Naive thymus-derived CD8-positive, alpha-beta T cell (primary cell): ENCODE measurements at places on chromosomes 7 and 10.

DNA sequence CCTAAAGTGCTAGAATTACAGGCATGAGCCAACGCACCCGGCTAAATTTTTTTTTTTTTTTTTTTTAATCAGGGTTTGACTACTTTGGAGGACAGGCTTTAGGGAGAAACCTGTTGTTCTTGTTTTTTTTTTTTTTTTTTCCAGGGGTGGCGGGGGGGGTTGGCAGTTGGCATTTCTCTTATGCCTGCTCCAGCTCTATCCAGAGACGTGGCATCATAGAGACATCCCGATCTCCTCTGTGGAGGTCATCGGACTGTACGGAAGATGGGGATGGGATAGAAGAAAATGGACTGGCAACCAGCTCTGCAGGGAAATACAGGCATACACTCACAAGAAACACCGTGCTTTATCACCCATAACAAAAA is 130.8 kb downstream of the PRPF18 start:
- H3K27ac ChIP-seq, result no peak overlapping the region
- H3K4me3 ChIP-seq, result peak overlapping the region; percentile 85
- no peaks in the 10 kb centered on the region for H3K36me3 ChIP-seq
- no peak for DNase-seq
- H3K27me3 ChIP-seq, result no peaks in the 10 kb centered on the region

- no peak for DNase-seq
- H3K27me3 ChIP-seq, result peaks cover 2% of the 10 kb centered on the region
- no peak overlapping the region for H3K27ac ChIP-seq
- H3K4me1 ChIP-seq, result no peaks in the 10 kb centered on the region
These were observed 448.5 kb upstream of the MKI67 start for GRCh38 chr10:128574581-128575210.

GRCh38 chr7:713488-714230 is 12.8 kb upstream of the DNAAF5 start:
- peak overlapping the region; percentile 93 for H3K27ac ChIP-seq
- peaks cover 30% of the 10 kb centered on the region for H3K4me1 ChIP-seq
- H3K27me3 ChIP-seq, result no peaks in the 10 kb centered on the region

DNA sequence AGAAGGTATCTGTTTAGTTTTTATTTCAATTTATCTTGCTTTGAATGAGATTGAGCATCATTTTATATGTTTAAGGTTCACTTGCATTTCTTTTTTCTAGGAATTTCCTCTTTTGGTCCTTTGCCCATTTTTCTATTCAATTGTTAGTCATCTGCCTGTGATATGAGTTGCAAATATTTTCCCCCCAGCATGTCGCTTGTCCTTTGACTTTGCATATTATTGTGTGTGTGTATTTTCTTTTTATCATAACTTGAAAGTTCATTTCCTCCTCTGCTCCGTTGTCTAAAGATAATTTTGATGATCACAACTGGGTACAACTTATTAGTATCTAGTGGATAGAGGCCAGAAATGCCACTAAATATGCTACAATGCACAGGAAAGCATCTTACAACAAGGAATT is 132.7 kb upstream of the MDFIC start:
- H3K4me1 ChIP-seq, result no peaks in the 10 kb centered on the region
- H3K27ac ChIP-seq, result no peak overlapping the region
- peaks cover 8% of the 10 kb centered on the region for H3K27me3 ChIP-seq
- DNase-seq, result no peak
- H3K36me3 ChIP-seq, result no peaks in the 10 kb centered on the region

GRCh38 chr10:102735065-102735562 is 8.6 kb upstream of the WBP1L start:
- no peak overlapping the region for H3K4me3 ChIP-seq
- peaks cover 3% of the 10 kb centered on the region for H3K4me1 ChIP-seq
- H3K36me3 ChIP-seq, result no peaks in the 10 kb centered on the region
- DNase-seq, result no peak

DNA sequence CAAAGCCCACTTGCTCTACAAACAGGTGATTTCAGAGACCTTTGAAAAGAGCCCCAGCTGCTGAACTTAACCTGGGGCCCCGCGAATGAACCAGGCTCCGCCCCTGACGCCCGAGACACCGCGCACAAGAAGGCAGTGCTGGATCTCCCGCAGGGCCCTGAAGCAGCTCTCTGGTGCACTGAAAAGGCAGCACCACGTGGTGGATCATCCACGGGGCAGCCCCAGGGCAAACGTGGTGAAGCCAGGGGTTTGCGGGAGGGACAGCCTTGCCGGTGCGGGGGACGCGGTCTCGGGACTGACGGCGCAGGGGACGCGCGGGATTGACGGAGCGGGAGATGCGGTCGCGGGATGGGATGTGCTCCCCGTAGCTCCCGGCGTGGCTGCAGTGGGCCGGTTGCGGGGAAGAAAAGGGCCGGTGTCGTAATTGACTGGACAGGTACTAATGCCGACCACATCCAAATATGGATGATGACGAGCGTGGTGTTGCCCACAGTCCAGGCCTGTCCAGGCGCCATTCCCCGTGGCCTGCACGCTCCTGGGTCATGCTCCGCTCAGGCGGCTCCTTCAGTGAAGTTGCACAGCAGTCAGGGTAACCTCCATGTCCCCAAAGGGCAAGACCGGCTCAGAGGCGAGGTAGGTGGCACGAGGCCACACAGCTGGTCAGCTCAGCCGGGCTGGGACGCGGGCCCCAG is 421.1 kb downstream of the DNAJB6 start:
- peaks cover 2% of the 10 kb centered on the region for H3K27me3 ChIP-seq
- H3K36me3 ChIP-seq, result no peaks in the 10 kb centered on the region
- H3K4me3 ChIP-seq, result no peak overlapping the region
- H3K4me1 ChIP-seq, result peaks cover 10% of the 10 kb centered on the region

DNA sequence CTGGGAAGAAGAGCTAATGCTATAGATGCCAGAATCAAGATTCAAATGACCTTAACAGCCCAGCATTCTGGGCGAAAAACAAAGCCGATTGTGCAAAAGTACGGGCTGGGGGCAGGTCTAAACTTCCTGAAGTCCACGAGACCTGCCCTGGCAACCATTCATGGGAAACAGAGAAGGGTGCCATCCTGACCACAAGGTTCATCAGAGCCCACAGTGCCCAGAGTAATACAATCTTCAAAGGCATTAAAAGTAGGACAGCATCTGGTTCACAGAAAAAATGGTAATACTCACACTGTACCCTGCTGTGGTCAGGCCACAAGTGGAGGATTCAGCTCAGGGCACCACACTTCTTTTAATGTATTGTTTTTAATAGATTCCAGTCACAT is 36.1 kb downstream of the SORBS1 start:
- DNase-seq, result no peak
- no peaks in the 10 kb centered on the region for H3K4me1 ChIP-seq
- no peaks in the 10 kb centered on the region for H3K36me3 ChIP-seq
- H3K27me3 ChIP-seq, result no peaks in the 10 kb centered on the region

- no peaks in the 10 kb centered on the region for H3K27me3 ChIP-seq
- H3K4me3 ChIP-seq, result no peak overlapping the region
- no peak overlapping the region for H3K27ac ChIP-seq
- H3K36me3 ChIP-seq, result no peaks in the 10 kb centered on the region
- no peak for DNase-seq
These were observed 8.8 kb downstream of the TNS3 start for GRCh38 chr7:47572939-47573757.

DNA sequence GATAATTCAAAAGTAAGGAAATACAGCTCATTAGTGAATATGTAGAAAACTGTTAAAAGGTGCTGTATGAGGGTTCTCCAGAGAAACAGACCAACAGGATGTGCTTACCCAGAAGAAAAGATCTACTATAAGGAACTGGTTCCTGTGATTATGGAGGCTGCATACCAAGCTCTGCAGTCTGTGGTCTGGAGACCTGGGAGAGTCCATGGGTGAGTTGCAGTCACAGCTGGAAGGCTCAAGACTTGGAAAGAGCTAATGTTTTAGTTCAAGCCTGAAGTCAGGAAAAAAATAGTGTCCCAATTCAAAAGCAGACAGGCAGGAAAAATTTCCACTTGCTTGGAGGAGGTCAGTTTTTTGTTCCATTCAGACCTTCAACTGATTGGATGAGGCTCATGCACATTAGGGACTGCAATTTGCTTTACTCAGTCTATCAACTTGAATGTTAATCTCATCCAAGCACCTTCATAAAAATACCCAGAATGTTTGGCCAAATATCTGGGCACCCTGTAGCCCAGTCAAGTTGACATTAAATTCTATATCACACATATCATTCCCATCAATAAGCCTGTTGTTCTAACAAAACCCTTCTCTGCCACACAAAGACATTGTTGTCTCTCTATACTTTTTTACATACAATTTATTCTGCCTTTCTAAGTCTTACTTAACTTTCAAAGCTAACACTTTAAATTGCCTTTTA is 197.9 kb upstream of the KLF6 start:
- H3K4me1 ChIP-seq, result peaks cover 19% of the 10 kb centered on the region
- H3K36me3 ChIP-seq, result no peaks in the 10 kb centered on the region
- H3K27me3 ChIP-seq, result no peaks in the 10 kb centered on the region

DNA sequence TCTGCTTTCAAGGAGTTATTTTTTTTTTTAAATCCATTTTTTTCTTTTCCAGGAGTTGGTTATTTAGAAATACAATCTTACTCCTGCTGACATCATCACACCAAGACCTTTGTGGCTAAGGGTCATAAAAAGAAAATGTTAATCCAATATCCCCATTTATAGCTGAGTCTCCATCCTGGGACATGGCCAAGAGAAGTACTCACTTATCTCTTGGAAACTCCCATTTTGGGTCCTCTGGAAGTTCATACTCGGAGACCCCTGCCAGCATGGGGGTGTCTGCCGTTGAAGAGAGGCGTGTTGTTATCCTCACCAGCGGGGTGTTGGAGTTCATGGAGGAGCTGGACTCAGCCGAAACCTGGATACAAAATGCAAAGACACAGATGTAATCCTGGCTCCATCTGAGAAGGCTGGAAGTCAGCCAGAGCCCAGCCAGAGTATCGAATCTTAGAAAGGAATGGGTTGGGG is 94.6 kb downstream of the FGFR2 start:
- H3K27ac ChIP-seq, result no peak overlapping the region
- no peaks in the 10 kb centered on the region for H3K4me1 ChIP-seq
- H3K27me3 ChIP-seq, result no peaks in the 10 kb centered on the region
- no peak for DNase-seq
- no peak overlapping the region for H3K4me3 ChIP-seq
- no peaks in the 10 kb centered on the region for H3K36me3 ChIP-seq

- H3K4me1 ChIP-seq, result peaks cover 1% of the 10 kb centered on the region
- no peak overlapping the region for H3K4me3 ChIP-seq
- no peaks in the 10 kb centered on the region for H3K36me3 ChIP-seq
- DNase-seq, result no peak
These were observed 38.7 kb upstream of the TCERG1L start for GRCh38 chr10:131350245-131350644.

DNA sequence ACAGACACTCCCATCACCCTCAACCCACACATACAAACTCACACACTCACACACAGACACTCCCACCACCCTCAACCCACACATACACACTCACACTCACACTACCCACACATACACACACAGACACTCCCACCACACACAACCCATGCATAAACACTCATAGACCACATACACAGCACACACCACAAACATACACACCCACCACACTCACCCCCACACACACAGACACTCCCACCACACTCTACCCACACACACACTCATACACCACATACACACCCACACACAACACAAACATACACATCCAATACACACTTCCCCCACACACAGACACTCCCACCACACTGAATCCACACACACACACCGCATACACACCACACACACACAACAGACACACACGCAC is 521.2 kb downstream of the TCERG1L start:
- H3K4me3 ChIP-seq, result no peak overlapping the region
- no peak for DNase-seq
- peaks cover 7% of the 10 kb centered on the region for H3K27me3 ChIP-seq
- no peaks in the 10 kb centered on the region for H3K4me1 ChIP-seq
- H3K36me3 ChIP-seq, result no peaks in the 10 kb centered on the region
- H3K27ac ChIP-seq, result no peak overlapping the region

DNA sequence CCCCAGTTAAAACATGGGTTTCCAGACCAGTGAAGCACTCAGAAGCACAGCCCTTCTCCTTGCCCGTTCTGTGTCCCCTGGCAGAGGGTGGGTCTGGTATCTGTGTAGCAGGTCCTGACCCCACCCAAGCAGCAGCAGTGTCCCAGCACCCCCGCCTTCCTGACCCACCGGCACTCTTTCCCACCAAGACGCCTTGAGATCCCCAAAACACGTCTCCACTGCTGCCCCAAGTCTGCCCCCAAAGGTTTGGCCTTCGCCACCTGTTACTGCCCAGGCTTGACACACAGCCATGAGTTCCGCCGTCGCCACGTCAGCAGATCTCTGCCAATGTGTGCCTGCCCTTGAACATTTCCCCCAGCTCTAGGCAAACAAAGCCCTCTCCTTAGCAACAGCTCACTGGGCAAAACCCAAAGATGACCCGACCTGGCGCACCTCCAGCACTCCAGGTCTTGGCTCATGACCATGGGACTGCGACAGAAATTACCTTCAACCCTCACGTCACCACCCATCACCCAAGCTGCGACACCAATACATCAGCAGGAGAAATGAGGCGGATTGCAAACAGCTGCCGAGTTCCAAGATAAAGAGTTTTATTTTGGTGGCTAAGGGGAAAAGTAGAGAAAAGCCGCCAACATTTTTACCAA is 75.6 kb downstream of the CTBP2 start:
- no peak overlapping the region for H3K27ac ChIP-seq
- H3K4me1 ChIP-seq, result no peaks in the 10 kb centered on the region
- no peak for DNase-seq
- H3K36me3 ChIP-seq, result no peaks in the 10 kb centered on the region
- H3K27me3 ChIP-seq, result no peaks in the 10 kb centered on the region

- DNase-seq, result no peak
- H3K27me3 ChIP-seq, result peaks cover 25% of the 10 kb centered on the region
- no peak overlapping the region for H3K27ac ChIP-seq
- H3K4me1 ChIP-seq, result peaks cover 16% of the 10 kb centered on the region
These were observed 12.2 kb downstream of the LZTS2 start for GRCh38 chr10:101011517-101012423.

- DNase-seq, result peak; percentile 40
- peaks cover 5% of the 10 kb centered on the region for H3K27me3 ChIP-seq
- H3K27ac ChIP-seq, result no peak overlapping the region
- H3K4me3 ChIP-seq, result peak overlapping the region; percentile 0
- H3K4me1 ChIP-seq, result peaks cover 15% of the 10 kb centered on the region
- H3K36me3 ChIP-seq, result peaks cover 13% of the 10 kb centered on the region
These were observed 48.8 kb downstream of the SFR1 start for GRCh38 chr10:104170610-104171254.

- no peaks in the 10 kb centered on the region for H3K27me3 ChIP-seq
- peaks cover 63% of the 10 kb centered on the region for H3K4me1 ChIP-seq
These were observed 128.4 kb downstream of the NRBF2 start for GRCh38 chr10:63261496-63261895.

DNA sequence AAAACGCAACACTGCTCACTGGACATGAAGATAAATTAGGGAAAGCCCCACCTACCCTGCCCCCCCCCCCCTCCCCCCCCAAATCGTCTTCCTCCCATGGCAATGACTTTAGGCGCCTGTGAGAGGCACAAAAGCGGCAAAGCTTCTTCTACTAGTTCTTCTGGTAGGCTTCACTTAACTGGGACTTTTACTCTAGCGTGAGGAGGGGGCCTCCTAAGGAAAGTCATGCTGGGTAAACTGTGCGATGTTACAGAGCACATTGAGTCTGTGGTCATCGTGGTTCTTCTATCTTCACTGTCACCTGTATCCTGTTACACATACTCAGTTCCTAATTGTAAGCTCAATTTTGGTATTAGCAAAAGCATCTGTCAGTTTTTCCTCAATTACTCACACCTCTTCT is 25.1 kb downstream of the HSPB1 start:
- peaks cover 44% of the 10 kb centered on the region for H3K4me1 ChIP-seq
- no peaks in the 10 kb centered on the region for H3K27me3 ChIP-seq
- no peak for DNase-seq
- no peak overlapping the region for H3K4me3 ChIP-seq
- H3K36me3 ChIP-seq, result peaks cover 15% of the 10 kb centered on the region
- H3K27ac ChIP-seq, result peak overlapping the region; percentile 14

GRCh38 chr7:37977243-37977642 is 56.8 kb downstream of the EPDR1 start:
- no peaks in the 10 kb centered on the region for H3K36me3 ChIP-seq
- no peak overlapping the region for H3K27ac ChIP-seq
- H3K27me3 ChIP-seq, result peaks cover 6% of the 10 kb centered on the region
- no peak for DNase-seq
